GM20000 (cell line): ENCODE measurements at places on chromosomes 3 and 15.

DNA sequence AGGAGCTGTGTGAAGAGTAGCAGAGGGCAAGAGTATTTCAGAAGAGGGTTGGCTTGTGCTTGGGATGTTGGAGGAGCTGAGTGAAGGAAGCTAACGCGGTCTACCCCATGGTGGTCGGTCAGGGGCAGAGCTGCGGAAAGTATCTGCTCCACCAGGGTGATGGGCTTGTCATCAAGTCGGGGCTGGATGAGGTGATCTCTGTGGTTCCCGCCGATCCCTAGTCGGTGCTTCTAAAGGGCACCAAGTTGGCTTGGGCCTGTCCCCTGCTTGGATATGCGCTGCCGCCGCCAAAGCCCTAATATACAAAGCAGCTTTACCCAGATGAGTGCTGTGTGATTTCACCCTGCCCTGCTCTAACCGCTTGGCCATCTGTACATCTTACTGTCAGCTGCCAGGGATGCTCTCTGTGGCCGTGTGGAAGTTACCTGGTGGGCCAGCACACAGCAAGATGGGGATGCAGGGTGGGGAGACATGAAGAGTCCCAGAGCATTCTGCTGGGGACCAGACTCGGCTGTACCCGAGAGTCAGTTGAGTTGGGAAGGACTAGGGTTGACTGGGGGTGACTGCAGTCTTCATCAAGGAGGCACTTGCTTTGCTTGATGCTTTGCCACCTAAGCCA, 226.1 kb upstream of the BHLHE40 start:
- DNase-seq, result no peak

DNA sequence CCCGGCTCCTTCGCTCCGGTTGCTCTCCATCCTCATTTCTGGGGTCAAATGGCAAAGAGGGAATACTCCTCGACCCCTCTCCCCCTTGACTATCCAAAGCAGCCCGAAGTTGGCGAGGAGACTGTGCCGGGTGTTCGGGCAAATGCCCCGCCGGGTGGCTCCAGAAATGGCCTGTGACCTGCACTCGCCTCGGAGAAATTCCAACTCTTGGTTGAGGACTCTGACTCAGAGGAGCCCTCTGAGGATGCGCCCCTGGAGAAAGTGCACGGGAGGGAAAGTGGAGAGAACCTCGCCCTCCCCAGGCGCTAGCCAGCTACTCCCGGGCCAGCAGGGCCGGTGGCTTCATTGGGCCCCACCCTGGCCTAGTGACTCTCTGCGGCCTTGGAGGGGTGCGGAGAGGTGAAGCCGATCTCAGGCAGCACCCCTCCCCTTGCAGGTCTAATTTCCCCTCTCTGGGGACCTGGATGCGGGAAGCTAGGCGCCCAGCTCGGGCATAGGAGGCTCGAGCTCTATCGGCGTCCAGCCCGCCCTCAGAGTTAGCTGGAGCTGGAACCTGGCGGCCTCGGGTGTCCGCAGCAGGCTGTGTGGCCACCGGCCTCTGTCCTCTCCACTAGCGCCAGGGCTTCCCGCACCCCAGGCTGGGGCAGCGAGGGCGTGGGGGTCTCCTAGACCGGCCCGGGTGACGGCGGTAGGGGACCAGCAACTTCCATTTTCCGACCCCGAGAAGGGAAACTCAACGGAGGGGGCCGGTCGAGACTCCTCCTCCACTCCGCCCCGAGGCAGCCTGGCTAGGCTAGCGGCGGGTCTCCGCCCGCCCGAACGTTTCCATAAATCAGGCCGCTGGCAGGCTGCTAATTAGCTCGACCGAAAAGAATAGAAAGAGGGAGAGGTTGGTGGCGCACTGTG, 29.4 kb downstream of the NR2F2 start:
- DNase-seq, result no peak

DNA sequence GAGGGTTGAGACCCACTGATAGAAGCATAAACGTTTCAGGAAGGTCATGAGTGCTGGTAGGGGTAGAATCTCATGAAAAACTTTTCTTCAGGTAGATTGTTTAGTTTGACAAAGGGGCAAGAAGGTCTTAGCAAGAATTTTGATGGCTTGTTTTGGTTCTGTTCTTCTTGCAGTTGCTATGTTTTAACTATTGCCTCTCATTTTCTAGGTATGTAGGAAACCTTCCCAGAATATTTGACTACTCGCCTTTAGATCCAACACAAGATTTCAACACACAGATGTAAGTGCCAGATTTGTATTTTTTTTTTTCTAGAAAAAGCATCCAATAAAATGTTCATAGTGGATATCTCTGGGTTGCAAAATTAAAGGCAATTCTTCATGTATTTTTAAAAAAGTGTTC, 77.1 kb downstream of the USP13 start:
- DNase-seq, result no peak

- no peak for DNase-seq
These were observed 1.1 kb upstream of the GPR15 start for GRCh38 chr3:98530676-98531075.

DNA sequence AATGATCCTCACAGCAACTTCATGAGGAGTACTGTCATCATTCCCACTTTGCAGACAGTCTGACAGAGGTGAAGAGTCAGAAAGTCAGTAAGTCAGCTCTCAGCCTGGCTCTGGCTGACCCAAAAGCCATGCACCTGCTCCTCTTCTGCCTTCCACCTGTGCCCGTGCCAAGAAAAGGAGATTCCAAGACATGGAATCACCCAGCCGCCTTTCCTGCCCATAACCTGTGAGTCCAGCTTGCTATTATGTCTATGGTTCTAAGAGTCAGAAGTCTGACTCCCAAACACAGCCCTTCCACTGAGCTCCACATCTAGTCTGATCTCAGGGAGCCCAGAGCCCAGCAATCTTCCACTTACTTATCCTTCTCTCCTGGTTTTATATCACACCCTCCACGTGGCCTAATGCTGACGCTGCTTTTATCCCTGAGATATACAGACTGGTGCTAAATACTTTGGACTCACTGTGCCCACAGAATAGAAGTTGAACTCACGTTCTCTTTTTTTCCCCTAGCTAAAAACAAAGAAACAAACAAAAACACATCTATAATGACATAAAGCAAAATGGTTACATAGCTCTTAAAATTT, 66.0 kb downstream of the PLD1 start:
- DNase-seq, result no peak

DNA sequence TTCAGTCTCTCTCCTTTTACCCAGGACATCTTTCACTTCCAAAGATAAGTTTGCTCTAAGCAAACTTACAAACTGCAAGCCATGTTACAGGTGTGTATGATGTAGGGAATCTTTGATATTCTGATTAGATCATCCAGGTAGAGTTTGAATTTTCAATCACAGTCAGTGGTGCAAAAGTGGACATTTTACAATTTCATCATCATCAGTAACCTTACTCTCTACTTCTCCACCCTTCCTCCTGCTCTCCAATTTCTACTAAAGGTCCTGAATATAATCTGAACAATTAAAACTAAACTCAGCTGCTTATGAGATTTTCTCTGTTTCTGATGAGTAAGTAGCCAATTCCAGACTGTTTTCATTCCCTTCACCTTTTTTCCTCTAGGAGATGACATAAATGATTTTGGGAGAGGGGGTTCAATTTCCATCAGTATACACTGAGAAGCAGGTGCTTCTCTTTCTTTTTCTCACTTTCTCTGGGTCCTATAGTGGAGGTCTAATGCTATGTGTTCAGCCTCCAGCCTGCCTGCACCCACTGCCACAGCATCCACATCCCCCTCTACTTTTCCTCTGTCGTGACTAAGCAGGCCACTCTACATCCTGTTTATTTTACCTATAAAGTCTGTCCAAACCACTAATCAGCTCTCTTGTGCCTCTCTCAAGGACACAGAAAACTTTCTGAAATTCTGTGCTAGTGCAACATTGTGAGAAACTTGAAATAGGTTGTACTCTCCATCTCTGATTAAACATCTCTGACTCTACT, 27.6 kb downstream of the SUCNR1 start:
- DNase-seq, result no peak

- DNase-seq, result peak; percentile 34
These were observed 541 bp downstream of the RPS27L start for GRCh38 chr15:63156755-63157117.

DNA sequence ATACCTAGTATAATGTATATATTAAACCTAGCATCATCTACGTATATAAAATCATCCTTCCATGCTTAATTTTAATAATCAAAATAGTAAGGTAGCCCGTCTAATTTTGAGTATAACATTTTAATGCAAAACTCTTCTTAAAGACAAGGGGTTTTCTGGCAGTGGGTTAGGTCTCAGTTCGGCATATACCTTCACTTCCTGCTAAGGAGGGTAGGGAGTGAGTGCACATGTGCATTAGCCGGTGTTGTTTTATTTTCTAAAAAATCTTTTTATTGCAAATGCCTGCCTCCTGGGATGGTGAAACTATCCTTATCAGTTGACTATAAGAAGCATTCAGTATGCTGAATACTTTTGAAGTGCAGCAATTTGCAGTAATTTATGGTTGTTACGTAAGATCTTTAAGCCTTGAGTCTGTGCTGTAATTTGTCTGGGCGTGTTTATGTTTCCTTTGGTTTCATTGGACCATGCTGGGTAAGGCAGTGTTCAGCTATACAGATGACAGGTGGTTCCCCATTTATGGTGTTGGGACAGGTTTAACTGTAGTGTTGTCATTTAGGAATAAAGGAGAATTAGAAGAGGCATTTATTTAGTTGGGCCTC, 11.7 kb downstream of the ARHGEF26 start:
- DNase-seq, result no peak

GRCh38 chr15:22811640-22812039, 25.2 kb downstream of the NIPA1 start:
- DNase-seq, result no peak

DNA sequence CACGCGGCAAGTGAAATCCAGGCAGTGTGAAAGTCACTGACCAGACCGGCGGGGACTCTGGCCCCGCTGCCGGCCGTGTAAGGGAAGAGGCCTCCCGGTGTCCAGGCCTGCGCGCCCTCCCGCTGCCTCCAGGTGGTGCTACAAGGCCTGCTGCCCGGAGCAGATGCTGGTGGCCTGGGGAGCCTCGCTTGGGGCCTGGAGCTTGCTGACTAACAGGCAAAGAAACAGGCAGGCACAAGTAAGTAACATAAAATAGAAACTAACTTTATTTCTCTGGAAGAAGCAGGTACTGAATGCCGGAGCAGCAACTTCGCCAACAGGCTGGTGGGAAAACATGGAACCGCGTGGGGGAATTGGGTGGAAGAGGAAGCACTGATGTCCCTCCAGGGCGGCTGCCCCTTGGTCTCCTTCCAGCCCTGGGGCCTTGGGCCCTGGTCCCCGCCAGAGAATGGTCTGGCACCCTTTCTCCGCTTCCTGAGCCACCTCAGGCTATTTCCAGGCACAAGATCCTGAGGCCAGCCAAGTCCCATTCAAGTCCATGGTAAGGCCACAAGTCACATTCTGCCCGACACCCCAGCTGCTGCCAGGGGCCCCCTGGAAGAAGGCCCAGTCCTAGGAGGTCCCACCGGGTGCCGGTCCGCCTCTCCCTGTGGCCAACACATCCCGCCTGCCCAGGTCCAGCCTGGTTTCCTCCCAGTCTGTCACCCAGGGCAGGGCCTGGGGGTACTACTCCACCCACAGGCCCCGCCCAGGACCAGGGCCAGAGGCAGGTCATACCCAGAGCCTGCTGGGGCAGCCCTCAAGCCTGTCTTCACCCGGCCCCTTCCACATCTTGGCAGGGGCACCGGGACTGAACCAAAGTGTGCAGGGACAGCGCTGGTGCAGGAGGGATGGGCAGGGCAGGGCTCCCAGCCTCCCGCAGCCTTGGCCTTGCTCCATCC, 45.0 kb downstream of the TNK2 start:
- peak; percentile 84 for DNase-seq

DNA sequence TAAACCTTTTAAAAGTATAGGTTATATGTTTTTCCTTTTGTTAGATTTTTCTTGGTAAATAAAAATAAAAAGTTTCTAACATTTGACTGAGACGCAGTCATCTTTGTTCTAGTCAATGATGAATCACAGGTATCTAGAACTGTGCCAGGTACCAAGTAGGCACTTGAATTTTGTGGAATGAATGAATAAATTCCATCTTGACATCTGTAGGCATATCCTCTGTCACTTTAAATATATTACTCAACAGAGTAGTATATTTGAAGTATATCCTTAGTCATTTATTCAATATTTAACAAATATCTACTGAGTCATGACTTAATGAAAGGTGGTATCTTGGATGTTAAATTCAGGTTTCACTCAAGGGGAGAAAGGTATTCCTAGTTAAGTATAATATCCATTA, 828.4 kb downstream of the TUSC7 start:
- no peak for DNase-seq

DNA sequence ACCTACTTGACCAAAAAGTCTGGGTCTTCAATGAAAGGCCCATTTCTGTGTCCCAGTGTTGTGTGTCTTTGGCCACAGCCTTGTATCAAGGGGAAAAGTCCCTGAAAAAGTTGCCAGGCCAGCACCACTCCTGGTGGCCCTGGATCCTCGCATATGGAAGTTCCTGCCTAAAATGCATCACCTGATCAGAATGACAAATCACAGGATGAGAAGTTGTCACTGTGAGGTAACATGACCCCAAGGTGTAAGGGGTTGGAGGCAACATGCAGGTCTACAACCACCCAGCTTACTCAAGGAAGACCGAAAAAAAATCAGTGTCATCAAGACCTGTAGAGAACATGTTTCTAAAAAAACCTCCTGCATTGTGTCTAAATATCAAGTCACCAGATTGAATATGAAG, 25.6 kb downstream of the PARP15 start:
- no peak for DNase-seq

DNA sequence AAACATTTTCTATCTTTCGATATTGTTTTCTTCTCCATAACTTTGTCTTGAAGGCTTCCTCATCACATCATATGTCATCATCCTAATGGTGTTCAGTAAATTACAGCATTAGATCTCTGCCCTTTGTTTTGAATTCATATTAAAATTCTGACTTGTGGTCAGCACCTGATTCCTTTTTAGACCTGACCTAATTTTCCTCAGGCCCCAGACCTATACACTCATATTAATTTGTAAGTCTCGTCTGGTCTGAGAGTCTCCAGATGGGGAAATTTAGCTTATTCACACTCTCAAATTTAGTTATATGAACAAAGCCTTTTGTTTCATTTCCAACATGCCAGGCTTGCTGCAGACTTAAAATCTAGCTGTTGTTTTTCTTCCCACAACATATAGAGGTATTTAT, 248.4 kb downstream of the KCNH8 start:
- DNase-seq, result no peak

DNA sequence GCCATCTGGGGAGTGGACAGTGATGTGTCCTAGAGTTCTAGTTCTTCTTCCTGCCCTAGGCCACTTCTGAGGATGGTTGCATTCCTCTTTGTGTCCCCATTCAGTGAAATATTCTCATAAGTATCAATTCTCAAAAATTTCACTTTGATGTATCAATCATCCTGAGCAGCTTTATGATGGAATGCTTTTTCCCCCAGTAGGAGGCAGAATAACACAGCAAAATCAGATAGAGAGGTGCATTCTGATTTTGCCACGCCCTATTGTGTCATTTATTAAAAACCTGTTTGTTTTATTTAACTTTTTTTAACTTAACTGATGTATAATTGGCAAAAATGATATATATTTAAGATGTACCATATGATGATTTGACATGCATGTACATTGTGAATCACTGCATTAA, 656.0 kb upstream of the GRM7 start:
- no peak for DNase-seq

- no peak for DNase-seq
These were observed 85.3 kb downstream of the ASB7 start for GRCh38 chr15:100687582-100688141.

GRCh38 chr3:123026565-123027291, 835 bp downstream of the SEMA5B start:
- DNase-seq, result peak; percentile 30

- no peak for DNase-seq
These were observed 681.4 kb downstream of the MCTP2 start for GRCh38 chr15:94912760-94913159.

- DNase-seq, result no peak
These were observed 14.5 kb upstream of the CAPN3 start for GRCh38 chr15:42344763-42345162.
